Stimulated activated CD8-positive, alpha-beta memory T cell treated with anti-CD3 and anti-CD28 coated beads, Interleukin-15, amount 100 ng/mL, for 4 hours (primary cell): ENCODE measurements at places on chromosomes 3 and 15.

- DNase-seq = no peak
These were observed 270.9 kb downstream of the RPLP1 start for GRCh38 chr15:69723404-69724096.

DNA sequence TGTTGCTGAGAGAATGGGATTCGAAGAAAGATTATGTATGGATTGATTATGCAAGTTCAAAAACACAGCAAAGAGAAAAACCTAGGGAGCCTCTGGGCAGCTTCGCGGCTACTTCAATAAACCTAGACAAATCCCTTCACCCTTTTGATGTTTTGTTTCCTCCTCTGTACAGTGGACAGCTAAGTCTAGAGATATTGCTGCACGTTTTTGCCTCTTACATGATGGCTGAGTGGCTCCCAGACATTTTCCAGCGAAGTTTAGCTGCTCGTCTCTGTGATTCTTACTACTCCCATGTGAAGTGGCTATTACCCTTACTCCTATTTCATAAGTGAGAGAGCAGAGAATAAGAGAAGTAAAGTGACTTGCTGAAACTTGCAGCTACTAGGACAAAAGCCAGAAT is 695.0 kb upstream of the GRM7 start:
- DNase-seq = no peak

- no peak for DNase-seq
These were observed 16.3 kb downstream of the SLC6A20 start for GRCh38 chr3:45779746-45780735.

- DNase-seq = no peak
These were observed 527.4 kb downstream of the SI start for GRCh38 chr3:164550857-164551256.

- DNase-seq = no peak
These were observed 420.6 kb downstream of the TUSC7 start for GRCh38 chr3:117130222-117130621.

DNA sequence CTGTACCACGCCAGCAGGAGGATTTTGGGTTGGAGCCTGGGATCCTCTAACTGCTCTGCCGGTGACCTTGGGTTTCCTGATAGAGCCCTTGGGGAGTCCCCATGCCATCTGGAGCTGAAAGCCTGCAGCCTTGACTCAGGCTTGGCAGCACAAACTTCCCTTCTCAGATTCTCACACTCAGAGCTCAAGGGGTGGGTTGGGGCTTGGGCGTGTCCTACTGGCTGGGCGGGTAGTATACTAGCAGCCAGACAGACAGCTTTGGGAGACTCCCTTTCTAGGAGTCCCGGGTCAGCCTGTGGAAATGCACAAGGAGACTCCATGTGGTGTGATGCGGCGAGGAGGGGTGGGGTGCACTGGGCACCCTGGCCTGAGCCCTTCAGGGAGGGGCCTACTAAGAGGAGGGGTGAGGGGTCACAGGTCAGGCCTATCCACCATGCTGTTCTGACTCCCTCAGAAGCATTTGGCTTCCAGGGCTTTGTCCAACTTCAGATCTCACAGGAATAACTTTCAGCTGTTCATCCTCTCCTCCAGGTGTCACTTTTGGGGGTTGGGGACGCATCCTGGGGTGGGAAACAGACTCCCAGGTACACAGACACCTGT is 21.6 kb upstream of the PLXNA1 start:
- no peak for DNase-seq

DNA sequence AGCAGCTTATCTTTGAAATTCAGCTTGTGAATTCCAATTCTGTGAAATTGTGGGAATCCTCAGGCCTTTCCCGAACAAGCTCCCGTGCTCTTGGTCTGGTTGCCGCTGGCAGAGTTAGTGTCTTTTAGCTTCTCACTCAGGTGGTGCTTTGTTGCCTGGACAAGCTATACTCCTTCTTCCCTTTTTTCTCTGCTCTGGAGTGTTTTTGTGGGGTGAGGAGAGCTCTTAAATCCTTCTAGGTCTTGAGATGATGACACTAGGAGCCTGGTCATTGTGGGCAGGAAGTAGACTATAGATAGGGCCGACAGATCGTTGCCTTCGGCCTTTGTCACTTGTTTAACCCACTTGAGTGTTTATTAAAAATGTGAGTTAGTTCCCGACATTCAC is 93.8 kb downstream of the SLCO3A1 start:
- DNase-seq = no peak

GRCh38 chr15:91468871-91469580 is 369.0 kb downstream of the SV2B start:
- no peak for DNase-seq

DNA sequence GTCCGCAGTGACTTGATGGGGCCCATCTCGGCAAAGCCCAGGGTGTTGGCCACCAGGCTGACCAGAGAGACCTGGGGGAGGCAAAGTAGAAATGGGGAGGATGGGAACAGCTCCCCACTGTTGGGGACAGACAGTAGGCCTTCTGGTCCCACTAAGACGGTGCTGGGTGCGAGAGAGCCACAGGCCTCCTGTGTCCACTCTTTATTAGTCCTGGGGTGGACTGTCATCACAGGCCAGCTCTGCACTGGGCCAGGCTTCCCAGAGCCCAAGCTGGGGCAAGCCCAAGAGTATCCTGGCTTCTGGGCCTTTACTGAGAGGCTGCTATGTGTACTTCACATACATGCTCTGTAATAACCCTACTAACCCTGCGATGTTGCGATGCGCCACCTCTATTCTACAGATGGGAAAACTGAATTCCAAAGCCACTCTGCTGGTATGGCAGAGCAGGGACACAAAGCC is 66.4 kb downstream of the EXOG start:
- no peak for DNase-seq

DNA sequence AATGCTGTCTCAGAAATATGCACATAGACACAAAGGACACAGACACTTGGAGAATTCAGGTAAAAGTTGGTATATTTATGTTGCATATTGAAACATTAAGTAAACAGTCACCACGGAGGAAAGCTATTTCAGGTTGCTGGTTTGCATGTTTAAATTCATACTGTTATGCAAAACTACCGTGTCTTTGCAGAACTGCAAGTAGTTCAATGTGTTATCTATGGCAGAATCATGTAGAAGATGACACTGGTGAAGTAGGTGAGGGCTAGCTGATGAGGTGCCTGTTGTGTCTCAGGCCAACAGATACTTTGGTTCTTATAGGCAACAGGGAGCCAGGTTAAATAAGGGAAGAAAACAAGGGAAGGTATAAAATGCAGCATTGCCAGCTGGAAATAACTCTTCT is 511.3 kb downstream of the DIPK2A start:
- no peak for DNase-seq

DNA sequence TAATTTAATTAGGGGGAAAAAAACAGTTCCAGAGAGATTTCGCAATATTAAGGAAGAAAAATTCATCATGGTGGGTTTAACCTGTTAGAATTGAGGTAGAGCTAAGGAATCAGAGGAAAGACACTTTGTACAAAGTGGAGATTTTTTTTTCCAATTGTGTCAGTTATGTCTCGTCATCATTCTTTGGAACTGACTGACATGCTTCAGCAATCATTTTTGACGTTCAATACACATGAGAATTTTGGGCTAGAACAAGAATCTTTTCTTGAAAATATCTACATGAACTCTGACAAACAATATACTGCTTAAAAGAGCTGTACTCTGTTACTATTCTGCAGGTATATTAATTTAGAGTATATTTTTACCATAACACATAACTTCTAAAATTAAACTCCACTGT is 878.6 kb downstream of the CADM2 start:
- DNase-seq = no peak

- no peak for DNase-seq
These were observed 421.7 kb upstream of the GOLIM4 start for GRCh38 chr3:168517249-168518071.

DNA sequence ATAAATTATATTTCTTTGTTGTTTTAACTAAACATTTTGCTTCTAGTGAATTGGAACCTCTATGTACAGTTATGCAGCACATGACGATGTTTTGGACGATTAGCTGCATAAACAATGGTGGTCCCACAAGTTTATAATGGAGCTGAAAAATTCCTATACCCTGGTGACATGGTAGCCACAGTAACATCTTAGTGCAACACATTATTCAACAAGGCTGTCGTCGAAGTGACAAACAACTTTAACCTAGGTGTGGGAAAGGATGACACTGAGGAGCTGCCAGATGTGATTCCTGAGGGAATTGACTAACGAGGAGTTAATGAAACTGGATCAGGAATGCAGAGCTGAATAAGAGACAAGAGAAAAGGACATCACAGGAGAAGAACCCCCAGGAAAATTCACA is 588.9 kb upstream of the EPHA6 start:
- DNase-seq = no peak

DNA sequence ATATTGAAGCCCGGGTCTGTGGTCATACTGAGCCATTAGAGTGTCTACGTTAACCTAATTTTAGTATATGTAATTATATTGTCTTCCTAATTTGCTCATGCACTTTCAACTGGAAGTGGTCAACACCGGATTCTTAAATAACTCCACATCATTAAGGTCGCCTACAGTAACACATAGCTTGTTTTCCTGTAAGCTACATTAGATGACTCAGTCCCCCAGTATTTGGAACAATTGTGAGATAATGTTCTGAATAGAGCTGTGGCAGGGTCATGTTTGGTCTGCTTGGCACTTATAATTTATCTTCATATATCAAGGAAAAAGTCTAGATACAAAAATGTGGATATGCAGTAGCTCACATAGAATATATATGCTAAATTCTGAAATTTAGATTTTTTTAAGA is 486.2 kb downstream of the IGSF11 start:
- DNase-seq = no peak

GRCh38 chr3:194738254-194739093 is 52.8 kb downstream of the FAM43A start:
- DNase-seq = no peak

DNA sequence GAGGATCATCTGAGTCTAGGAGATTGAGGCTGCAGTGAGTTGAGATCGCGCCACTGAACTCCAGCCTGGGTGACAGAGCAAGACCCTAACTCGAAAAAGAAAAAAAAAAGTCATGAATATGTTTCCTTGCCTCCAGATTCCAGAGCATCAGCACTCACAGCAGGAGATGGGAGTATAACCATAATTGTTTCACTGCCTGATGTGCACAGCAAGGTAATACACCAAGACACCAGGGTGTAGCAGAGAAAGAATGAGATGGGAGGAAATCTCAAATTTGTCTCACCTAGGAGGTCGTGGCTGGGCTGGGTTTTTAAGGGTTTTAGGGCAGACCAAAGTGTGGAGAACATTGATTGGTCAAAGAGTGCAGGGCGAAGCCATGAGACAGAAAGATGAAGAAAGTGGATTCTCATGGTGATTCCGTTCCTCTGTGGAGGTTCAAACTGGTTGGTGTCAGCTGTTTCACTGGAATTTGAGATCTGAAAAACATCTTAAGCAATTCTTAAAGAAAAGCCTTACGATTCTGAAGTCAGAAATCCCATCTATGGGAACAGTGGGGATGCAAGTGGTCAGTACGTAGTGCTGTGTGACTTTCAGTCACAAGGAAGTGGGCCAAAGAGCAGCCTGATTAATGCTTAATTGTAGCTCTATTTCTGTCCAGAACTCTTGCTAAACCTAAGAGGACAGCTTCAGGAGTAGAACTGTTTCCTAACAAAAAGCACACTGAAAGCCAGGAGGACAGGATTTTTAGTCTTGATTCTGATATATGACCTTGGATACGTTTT is 7.8 kb upstream of the C15orf61 start:
- no peak for DNase-seq

- no peak for DNase-seq
These were observed 230.7 kb upstream of the TPRG1 start for GRCh38 chr3:188941103-188941502.

DNA sequence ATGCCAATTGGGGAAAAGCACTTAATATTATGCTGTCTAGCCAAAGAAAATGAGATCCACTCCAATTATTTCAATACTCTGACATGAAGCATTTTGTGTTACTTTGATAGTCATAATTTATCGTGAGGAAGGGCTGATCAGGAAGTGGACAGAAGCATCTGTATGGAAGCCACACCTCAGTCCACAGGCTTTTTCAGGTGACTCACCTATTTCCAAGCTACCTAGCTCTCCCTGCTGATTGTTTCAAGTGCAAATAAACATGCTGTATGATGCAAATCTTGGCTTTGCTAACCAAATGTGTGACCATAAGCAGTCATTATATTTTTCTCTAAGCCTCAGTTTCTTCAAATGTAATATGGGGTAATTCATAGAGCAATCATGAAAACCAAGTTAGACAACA is 30.8 kb upstream of the CPB1 start:
- no peak for DNase-seq

DNA sequence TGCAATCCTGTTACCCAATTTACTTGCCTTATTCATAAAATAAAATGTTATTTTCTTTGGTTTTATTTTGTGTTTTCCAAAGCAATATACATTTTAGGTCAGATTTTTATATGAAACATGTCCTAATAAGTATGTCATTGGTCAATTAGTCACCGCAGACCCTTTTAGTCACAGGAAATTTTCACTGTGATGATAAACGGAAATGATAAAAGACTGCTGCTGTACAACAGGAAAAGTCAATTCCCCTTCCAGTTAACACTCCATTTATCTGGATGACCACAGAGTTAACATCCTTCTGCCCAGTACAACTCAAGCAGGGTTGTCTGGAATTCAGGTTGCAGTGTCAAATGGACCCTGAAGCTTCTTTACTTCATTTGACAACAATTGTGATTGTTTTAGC is 175.2 kb downstream of the LSAMP start:
- no peak for DNase-seq

- no peak for DNase-seq
These were observed 65.8 kb downstream of the DTWD1 start for GRCh38 chr15:49686599-49686998.

- no peak for DNase-seq
These were observed 31.3 kb upstream of the LYSMD4 start for GRCh38 chr15:99764522-99764921.

GRCh38 chr15:58442122-58442521 is 10.3 kb downstream of the LIPC start:
- DNase-seq = no peak

DNA sequence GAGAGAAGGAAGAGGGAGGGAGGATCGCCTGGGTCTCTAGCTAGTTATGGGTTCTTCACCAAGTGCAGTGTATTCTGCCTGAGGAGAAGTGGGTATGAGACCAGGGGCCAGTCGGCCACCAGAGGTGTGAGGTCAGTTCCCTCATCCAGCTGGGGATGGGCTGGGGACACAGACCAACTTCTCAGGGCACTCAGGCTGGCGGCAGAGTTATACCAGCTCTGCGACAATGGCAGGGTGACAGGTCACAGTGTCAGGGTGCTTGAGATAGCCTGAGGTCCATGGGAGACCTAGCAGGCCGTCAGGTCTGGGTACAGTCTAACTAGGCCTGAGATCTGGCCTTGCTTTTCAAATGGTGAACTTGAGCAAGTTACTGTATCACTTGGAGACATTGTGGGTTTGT is 31.4 kb upstream of the PLXNA1 start:
- DNase-seq = no peak

DNA sequence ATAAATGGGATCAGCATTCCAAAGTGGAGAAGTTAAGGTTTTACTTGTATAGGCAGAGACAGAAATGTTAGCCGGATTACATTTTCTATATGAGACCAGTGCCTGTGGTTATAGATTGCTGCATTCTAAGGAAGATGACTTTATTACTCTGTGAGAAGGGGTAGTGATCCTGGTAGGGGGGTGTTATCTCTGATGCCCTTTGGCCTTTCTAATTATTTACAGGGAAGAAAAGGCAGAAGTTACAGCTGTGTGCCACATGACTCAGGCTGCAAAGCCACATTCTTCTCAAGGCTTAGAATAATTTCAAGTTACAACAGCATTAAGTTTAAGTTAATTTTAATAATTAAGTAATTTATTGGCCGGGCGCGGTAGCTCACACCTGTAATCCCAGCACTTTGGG is 2.2 kb upstream of the TMC3 start:
- no peak for DNase-seq

GRCh38 chr3:106466881-106467280 is 598.1 kb upstream of the CBLB start:
- DNase-seq = no peak

- peak; percentile 13 for DNase-seq
These were observed 100.0 kb upstream of the IGF1R start for GRCh38 chr15:98548139-98548971.
